ENCODE measurements at places on chromosomes 1 and 21.

DNA sequence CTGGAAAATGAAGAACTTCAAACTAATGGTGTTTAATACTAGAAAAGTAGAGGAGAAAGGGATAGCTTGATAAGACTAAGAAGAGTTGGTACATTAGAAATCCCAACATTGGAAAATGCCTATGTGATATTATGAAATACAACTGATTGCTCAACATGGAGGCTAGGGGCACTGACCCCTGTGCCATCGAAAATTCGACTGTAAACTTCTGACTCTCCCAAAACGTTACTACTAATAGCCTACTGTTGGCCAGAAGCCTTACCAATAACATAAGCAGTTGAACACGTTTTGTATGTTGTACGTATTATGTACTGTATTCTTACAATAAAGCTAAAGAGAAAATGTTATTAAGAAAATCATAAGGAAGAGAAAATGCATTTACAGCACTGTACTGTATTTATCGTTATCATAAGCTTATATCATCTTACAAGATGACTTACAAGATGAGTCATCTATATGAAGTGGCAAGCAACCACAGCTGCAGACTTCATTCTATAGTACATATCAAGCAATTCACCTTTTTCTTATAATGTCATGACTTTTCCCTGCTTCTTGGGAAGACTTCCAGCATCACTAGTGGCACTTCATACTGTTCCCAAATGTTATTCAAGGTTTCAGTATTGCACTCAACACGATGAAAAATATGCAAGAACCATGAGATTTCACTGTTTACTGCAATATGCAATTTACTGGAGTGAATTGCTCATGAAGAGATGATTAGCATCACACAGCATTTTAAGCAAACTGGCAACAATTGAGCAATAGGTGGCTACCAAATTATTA, 12.9 kb upstream of the CTSK start:
- DNase-seq: no peak

DNA sequence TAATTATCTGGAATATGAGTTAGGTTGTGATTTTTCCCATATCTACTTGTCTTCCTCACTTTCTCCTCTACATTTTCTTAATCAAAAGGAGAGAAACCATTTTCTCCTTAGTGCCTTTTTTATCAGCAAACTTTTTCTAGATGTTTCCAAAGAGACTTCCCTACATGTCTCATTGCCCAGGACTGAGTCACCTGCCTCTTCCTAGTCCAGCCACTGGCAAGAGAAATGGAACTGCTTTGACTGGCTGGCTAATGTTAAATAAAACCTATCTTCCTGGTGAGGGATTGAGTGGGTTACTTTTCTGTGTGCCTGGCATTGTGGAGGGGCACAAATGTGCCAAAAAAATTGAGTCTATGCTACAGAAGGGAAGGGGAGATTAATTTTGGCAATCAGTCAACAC, 52.1 kb upstream of the CD5L start:
- DNase-seq: no peak

- no peak for DNase-seq
Observed at GRCh38 chr1:152185544-152186391, 26.7 kb upstream of the RPTN start.

GRCh38 chr1:243542739-243543415, 287.0 kb downstream of the SDCCAG8 start:
- no peak for DNase-seq

GRCh38 chr21:45094412-45094811, 20.0 kb downstream of the ADARB1 start:
- no peak for DNase-seq

DNA sequence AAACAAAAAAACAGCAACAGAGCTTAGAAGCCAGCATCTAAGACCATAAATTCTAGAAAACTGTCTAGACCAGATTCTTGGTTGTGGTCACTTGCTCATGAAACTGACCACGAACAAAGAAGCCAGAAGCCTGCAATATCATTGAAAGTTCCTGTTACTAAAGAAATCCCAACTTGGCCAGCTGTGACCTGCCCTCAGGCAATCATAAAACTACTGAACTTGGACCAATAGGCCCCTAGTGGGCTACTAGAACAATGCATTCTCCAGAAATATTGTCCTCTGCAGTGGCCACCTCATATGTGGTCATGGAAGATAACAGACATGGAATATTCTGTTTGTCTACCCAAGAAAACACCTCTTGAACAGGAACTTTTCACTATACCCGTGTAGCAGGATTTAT, 87.7 kb downstream of the SPATA17 start:
- no peak for DNase-seq

GRCh38 chr1:167708940-167709389, 12.8 kb upstream of the MPZL1 start:
- DNase-seq: peak; percentile 29

- no peak for DNase-seq
Observed at GRCh38 chr1:116879478-116880133, 30.1 kb upstream of the PTGFRN start.

DNA sequence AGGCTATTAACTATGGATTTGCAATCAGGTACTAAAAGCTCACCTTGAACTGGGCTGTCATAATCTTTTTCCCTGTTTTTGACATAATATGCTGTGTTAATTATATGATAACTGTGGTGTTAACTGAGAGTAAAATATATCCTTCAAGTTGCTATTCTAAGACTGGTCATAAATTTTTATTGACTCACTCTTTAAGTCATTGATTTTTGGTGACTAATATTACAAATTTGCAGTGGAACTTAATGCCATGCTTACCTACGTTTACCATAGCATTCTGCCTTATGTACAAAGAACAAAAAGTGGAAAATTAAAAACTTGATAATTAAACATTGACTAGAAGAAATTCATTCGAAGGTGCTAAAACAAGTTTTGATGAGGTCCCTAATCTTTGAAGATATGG, 872.4 kb downstream of the BRINP3 start:
- DNase-seq: no peak

GRCh38 chr1:15459771-15460707, 3.5 kb downstream of the CELA2A start:
- DNase-seq: no peak

- DNase-seq: no peak
Observed at GRCh38 chr21:33883118-33883517, 32.5 kb downstream of the ATP5PO start.

DNA sequence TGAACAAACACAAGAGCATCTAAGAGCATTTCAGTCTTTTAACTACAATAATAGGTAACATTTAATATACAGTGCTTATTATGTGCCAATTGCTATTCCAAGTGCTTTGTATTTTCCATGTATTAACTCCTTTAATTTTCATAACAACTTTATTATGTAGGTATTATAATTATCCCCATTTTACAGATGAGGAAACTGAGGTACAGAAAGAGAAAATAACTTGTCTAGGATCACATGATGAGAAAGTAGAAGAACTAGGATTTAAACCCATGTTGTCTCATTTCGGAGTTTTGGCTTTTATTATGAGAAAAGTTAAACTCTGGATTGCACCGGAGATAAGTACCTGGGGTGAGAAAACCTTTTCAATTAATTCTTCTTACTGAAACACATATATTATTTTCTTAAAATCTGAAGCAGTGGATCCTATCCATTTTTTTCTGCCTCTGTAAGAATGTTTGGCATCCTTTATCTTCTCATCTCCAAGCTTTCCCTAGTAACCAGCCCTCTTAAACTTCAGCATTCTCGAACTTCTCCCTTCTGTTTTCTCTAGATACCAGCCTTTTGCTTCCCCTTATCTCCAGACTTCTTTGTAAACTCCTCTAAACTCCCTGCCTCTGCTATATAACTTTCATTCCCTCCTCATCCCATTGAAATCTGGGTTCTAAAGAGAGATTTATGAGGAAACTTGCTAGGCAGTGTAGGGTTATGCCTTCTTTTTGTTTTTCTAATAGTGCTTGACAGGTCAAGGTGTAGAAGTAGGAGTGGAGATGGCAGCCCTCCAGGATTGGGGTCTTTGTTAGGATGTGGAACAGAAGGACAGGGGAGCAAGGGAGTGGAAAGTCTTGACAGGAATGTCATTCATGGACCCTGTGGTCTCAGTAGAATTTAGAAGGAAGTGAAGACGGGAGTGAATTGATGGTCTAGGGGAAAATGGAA, 28.3 kb downstream of the POU2F1 start:
- no peak for DNase-seq

GRCh38 chr1:100036718-100037655, 67.2 kb downstream of the SLC35A3 start:
- no peak for DNase-seq

- no peak for DNase-seq
Observed at GRCh38 chr1:157856538-157856937, 14.9 kb upstream of the CD5L start.

DNA sequence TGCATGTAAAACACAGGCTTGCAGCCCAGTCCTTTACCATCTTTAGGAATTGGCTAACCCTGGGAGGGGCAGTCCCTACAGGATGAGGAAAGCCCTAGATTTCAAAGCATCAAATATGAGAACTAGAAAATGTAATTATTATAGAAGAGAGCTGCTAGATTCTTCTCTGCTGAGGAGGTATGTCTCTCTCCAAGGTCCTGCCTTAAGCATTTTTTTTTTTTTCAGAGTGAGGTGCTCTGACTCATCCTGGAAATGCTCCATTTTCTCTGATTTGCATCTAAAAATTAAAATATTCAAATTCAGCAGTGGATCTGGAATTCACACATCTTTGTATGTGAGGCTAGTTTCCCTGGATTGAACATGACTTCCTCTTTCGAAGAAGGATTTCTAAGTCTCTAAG, 149.8 kb downstream of the ZNF648 start:
- DNase-seq: no peak

DNA sequence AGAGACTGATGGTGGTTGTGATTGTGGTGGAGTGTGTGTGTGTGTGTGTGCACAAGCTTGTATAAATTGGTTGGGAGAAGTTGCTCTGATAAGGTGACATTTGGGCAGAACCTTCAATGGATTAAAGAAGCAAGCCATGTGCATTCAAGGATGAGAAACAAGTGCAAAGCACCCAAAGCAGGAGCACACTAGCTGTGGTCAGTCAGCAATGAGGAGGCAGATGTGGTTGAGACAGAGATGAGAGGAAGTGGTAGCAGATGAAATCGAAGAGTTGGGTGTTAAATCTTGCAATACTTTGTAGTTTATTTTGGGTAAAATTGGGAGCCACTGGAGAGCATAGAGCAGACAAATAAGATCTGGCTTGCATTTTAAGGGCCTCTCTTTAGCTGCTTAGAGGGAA, 4.4 kb upstream of the PGBD5 start:
- no peak for DNase-seq

- DNase-seq: no peak
Observed at GRCh38 chr1:28213315-28213714, 19.5 kb downstream of the DNAJC8 start.

GRCh38 chr1:38788341-38789336, 70.9 kb downstream of the RRAGC start:
- no peak for DNase-seq

- DNase-seq: no peak
Observed at GRCh38 chr21:43585514-43585913, 73.8 kb downstream of the HSF2BP start.

DNA sequence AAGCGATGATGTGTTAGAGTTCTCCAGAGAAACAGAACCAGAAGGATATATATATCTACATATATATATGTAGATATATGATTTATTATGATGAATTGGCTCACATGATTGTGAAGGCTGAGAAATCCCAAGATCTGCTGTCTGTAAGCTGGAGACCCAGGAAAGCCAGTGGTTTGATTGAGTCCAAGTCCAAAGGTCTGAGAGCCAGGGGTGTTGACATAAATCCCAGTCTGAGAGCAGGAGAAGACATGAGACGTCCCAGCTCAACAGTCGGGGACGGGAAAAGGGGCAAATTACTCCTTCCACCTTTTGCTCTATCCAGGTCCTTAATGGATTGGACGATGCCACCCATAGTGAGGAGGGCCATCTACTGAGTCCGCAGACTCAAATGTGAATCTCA, 126.6 kb downstream of the PRDM2 start:
- no peak for DNase-seq

DNA sequence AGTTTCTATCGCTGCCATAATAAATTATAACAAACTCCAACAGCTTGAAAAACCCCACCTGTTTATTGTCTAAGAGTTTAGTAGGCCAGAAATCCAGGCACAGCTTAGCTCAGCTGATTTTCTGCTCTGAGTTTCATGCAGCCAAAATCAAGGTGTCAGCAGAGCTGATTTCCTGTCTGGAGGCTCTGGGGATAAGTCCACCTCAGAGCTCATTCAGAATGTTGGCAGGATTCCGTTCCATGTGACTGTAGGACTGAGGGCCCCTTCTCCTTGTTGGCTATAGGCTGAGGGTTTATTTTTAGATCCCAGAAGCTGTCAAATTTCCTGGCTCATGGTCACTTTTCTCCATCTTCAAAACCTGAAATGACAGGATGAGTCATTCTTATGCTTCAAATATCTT, 91.6 kb upstream of the CHODL start:
- no peak for DNase-seq

DNA sequence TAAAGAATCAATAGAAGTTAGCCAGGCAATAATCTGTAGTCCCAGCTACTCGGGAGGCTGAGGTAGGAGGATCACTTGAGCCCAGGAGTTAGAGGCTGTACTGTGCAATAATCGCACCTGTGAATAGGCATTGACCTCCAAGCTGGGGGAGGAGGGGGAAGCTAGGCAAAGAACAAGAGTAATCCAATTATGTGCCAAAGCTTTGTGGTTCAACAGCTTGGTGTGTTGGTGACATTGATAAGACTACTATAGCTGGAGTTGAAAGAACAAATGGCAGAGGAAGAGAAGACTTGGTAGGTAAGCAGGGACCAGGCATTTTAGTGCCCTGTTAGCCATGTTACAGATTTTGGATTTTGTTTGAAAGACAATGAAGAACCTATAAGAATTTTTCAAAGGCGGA, 2.1 kb upstream of the TMCO2 start:
- DNase-seq: no peak

GRCh38 chr1:206011057-206011456, 7.9 kb upstream of the RAB7B start:
- DNase-seq: no peak

- no peak for DNase-seq
Observed at GRCh38 chr1:230750986-230751625, 3.9 kb downstream of the CAPN9 start.

- DNase-seq: no peak
Observed at GRCh38 chr1:182603646-182604174, 479 bp downstream of the RGS16 start.

GRCh38 chr1:116724765-116725375, 29.4 kb upstream of the CD2 start:
- peak; percentile 43 for DNase-seq

- DNase-seq: no peak
Observed at GRCh38 chr1:107785496-107786202, 179.3 kb downstream of the VAV3 start.

DNA sequence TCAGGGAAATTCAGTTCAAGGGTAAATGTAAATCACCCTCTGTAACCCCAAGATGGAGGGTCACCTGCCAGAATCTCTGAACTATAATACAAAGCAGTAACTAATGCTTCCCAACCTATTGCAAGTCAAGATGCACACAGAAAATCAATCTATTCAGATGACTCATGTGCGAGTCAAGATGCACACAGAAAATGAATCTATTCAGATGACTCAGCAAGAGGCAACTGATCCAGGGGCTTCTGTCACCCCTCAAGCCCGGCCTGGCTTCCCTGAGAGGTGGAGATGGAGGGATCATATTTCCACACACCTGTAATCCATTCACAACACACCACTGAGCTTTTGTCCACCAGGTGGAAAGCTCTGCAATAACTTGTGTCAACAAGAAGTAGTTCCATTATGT, 17.4 kb upstream of the HIVEP3 start:
- no peak for DNase-seq
